Thoracic aorta (tissue), 2 donors: ENCODE measurements at places on chromosomes 11 and 22.

- no peak for DNase-seq
Measured at GRCh38 chr22:29846290-29846689, 8.2 kb upstream of the ASCC2 start.

DNA sequence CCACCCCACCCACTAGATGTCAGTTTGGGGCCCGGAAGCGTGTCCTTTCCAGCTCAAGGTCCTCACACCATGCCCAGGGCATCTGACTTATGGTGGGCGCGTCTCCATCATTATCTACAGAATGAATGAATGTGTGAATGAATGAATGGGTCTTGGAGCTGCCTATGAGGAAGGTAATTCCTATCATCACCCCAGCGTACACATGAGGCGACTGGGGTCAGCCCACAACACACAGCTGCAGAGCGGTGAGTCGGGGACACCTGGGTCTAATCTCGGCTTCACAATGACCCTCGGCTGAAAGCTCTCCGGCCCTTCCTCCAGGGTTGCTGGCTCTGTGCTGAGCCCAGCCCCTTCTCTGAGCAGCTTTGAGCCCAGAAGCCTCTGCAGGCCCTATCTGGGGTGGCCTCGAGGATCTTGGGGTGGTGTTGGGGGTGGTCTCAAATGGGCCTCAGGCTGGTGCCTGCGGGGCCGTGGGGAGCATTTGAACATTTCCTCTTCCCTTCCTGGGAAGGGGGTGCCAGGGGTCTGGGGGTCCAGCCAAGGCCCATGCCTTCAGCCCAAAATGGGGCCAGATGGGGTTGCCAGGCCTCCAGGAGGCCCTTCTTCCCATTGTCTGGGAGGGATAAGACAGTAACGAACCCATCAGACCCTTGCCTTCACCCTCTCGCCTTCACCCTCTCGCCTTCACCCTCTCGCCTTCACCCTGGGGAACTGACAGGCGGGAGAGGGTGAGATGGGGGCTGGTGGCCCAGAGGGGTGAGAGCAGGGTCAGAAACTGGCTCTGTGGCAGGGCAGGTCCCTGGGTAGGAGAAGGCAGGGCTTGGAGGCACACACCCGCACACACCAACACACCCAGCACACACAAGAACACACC lies 82.4 kb downstream of the MYEOV start:
- DNase-seq: no peak

DNA sequence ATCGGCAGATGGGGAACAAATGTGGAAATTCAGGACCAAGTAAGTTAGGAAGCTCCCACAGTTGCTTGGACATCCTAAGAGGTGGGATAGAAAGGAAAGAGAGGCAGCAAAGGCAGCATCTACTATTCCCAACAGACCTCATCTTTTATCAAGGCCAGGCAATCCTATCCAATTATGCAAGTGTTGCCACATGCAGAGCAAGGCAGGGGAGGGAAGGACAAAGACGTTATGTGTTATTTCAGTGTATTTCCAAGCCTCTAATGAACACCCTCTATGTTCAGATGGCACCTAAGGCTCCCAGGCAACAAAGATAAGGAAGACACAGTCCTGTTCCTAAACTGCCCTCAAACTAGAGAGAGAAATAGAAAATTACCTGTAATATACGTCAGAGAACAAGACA lies 9.2 kb downstream of the TIGD3 start:
- no peak for DNase-seq

GRCh38 chr11:66104057-66104638 lies 34.1 kb downstream of the PACS1 start:
- no peak for DNase-seq

GRCh38 chr11:56841210-56841810 lies 92.8 kb upstream of the OR9G4 start:
- no peak for DNase-seq

GRCh38 chr11:116224154-116224888 lies 548.5 kb downstream of the BUD13 start:
- DNase-seq: no peak

GRCh38 chr11:75198278-75198973 lies 42.1 kb upstream of the TPBGL start:
- DNase-seq: no peak

- no peak for DNase-seq
Measured at GRCh38 chr11:110059706-110060463, 33.3 kb upstream of the ZC3H12C start.

DNA sequence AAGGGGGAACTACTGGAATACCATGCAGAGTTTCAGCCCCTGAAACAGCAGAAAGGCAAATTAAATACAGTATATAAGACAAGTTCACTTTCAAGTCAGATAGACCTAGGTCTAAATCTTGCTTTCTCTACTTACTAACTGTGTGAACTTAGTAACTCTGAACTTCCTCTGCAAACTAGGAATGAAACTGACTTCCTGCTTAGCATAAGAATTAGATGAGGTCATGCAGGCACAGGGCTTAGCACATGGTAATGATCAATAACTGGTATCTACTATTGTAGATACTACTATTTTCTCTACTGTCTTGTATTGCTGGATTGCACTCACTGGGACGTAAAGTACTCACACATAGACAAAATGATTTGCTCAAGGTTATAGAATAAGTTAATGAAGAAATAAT lies 51.5 kb upstream of the MTNR1B start:
- no peak for DNase-seq

GRCh38 chr11:44857490-44858090 lies 93.1 kb downstream of the TP53I11 start:
- no peak for DNase-seq

DNA sequence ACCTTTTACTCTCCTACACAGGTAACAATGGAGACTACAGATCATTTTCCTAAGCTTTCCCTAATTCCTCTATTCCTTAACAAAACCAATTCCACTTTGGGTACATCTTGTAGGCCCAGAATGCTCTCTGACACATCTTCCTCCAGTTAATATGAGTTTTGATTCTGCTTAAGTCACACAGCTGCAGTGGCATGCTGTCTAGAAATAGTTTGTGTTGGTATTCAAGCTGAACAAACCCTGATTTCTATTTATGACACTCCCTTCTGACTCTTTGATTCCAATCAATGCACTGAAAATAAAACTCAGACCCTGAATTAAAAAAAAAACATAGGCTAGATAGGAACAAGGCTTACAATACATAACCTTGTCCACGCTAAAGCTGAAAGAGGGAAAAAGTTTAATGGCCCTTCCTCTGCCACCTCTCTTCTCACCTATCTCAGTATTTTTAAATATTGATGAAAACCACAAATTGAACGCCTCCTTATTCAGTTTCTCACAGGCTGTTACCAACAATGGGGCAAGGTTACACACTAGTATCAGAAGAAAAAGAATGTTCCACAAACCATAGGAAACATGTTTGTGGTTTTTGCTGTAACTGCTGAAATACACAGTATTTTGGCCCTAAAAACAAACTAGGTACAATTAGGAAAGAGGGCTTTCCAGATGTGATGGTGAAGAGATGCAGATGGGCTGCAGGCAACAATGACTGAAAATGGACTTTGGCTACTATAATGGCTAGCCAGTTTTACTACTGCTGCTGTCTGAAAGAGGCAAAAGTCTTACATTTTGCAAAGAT lies 35.7 kb upstream of the GAB2 start:
- DNase-seq: no peak

DNA sequence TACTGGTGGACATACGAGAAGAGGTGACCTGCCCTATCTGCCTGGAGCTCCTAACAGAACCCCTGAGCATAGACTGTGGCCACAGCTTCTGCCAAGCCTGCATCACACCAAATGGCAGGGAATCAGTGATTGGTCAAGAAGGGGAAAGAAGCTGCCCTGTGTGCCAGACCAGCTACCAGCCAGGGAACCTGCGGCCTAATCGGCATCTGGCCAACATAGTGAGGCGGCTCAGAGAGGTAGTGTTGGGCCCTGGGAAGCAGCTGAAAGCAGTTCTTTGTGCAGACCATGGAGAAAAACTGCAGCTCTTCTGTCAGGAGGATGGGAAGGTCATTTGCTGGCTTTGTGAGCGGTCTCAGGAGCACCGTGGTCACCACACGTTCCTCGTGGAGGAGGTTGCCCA lies 6.9 kb downstream of the TRIM6 start:
- no peak for DNase-seq

DNA sequence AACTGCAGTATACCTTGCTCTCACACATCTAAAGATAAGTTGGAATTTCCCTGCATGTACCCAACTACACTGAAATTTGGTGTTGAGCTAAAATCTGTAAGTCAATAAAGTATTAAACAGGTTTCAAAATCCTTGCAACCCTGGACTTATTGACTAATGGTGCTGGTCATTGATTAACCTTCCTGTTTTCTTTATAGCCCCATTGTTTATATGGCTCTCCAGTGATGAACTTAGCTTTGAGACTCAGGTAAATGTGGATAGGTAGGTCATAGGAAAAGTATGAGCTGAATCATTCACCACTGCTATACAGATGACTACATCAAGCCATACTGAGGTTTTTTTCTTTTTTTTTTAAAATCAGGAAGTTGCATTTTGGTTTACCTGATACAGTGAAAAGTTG lies 132.7 kb downstream of the FAT3 start:
- no peak for DNase-seq

DNA sequence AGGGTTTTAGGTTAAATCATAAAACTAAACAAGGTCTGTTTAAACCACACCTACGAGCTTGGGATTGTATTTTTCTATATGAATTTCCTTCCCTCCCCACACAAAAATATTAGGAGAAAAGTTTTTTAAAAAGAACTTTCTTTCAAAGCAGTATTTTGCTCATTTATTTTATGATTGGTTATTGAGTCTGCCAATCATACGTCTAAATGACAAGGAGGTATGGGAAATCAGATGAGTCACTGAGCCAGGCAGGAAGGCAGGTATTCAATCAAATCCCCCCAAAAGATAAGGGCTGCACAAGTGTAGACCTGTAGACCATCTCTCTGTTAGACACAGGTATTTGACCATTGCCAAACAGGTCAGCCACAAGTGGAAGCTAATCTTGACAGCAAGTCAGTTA lies 440.1 kb upstream of the CCDC90B start:
- no peak for DNase-seq

DNA sequence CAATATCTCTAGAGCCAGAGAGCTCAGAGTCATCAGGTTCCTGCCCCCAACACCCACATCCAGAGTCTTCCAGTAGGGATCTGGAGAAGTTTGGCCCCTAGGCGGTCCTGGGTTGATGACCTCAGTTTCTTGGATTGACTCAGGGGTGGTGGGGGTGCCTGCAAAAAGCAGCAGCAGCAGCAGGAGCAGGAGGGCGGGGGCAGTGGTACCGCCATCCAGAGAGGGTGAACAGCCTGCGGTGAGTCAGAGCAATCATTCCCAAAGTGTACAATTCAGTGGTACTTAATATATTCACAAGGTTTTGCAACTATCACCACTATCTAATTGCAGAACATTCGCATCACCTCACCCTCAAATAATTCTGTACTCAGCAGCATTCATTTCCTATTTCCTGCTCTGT lies 9.9 kb upstream of the SEC14L3 start:
- no peak for DNase-seq

DNA sequence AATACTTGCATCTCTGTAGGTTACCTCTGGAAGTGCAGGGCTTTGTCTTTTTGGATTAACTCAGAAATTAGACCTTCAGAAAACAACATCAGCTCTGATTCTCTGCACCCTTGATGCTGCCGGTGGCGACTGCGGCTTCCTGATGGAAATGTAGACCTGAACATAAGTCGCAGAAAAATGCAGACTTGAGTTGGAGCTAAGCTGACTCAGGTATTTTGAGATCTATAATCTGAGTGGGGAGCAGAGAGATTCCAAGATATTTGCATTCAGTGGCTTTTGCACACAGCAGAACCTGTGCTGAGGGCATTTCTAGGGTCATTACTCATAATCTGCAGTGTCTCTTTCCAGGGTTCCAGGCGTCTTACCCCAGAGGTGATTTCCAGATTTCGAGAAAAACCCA lies 18.7 kb upstream of the NFAM1 start:
- no peak for DNase-seq

DNA sequence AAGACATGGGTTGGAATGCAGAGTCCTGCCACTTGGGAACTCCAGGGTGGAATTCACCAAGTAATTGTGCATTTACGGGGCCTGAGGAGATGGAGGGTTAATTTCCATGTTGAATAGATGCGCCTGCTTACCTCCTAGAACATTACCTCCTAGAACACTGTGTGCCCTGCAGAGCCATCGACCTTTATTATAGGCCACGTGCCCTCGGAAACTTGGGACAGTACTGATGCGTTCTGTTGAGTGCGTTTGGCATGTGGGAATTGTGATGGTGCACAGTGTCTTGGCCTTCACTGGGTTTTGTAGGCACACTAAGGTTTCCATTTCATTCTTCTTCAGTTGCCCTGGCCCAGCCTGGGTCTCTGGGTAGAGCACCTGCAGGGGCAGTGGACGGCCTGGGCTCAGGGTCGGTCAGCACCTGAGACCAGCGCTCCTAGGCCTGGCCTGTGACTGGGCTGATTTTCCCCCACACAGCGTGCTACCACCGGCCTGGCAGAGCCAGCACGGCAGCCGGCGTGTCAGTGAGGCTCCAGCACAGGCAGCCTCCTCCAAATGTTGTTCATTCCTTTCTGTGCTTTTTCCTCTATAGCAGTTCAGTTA lies 12.7 kb downstream of the TRMU start:
- no peak for DNase-seq

- no peak for DNase-seq
Measured at GRCh38 chr11:132206993-132207392, 836.6 kb downstream of the NTM start.

DNA sequence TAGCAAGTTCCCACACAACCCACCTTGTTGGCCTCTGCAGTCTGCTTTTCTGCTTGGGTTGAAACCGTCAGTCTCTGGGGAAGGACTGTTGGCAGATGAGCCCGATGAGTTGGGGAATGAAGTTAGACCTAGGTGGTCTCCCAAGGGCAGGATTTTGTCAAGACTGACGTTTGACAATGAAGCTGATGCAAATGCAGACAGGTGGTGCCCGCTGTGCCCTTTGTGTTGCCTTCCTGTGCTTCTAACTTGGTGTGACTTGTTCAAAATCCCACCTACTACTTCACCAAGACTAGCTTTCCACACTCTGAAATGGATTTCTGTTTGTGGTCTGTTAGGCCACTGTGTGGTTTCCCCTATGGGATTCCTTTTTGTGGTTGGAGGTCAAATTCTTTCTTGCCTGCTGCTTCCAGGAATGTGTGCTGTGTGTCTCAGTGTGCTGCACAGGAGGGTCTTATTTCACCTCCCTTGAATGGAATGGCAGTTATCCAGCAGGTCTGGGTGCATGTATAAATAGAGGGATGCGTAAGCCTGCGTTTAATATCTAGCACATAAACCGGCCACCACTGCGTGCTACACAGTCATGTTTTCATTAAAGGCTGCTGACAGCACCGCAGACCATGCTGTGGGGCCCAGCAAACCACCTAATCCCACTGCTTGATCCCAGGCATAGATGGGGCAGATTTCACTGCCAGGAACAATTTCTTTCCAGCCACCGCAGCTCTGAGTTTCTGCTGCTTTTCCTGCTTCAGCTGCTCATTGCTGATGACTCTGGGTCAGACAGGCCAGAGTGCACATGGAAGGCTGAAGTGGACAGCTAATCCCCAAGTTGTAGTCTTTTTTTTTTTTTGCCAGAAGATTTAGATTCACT lies 44.8 kb downstream of the ADAMTS8 start:
- DNase-seq: no peak

GRCh38 chr11:16785520-16786128 lies 47.2 kb downstream of the C11orf58 start:
- DNase-seq: no peak
